Hepatocyte (in vitro differentiated cells): ENCODE measurements at places on chromosomes 1 and 21. TPM values are rescaled to one million over a fixed set of nuclear protein-coding genes. Genes with fewer than 3 reads are reported as not detected.

The STUM gene
- 0.07 and 0.16 TPM in 2 replicates for total RNA-seq

The FMO5 gene
- total RNA-seq = 43.9 and 48.6 TPM in 2 replicates

DNA sequence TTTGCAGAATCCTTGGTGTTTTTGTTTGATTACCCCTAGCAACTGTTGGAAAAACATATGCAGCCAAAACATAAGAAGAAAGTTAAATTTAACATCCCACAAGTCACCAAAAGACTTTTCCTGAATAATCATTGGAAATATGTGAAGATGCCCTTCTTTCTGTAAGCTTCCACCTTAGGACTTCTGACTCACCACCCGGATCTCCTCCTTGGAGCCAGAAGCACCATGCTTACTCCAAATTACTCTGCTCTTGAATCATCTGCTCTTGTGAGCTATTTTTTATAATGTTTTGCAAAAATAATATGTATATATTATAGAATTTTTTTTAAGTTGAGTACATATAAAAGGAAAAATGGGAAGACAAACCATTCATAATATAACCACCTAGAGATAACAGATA lies 391.7 kb downstream of the KCTD3 start:
- H3K27ac ChIP-seq = no peak overlapping the region
- DNase-seq = no peak
- no peak overlapping the region for H3K4me3 ChIP-seq
- H3K4me1 ChIP-seq = no peaks in the 10 kb centered on the region
- H3K36me3 ChIP-seq = no peaks in the 10 kb centered on the region
- no peaks in the 10 kb centered on the region for H3K27me3 ChIP-seq

The REN gene
- total RNA-seq = 15.4 and 16.2 TPM in 2 replicates

DNA sequence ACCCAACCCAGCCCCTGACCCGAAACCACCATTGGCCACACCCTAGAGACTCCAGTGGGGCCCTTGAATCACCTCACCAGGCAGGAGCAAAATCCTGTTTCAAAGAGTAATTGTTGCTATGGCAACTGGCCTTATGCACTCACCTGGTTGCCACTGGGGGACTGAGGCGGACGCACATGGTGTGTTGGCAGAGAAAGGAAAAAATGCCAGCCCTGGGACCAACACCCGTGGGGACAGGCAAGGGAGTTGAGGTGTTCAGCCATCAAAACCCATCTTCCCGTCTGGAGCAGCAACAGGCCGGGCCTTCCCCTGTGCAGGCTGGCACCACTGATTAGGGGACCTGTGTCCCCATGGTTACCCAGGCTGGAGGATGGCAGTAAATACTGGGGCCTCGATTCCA lies 395.8 kb upstream of the VAMP3 start:
- no peaks in the 10 kb centered on the region for H3K4me1 ChIP-seq
- no peak overlapping the region for H3K4me3 ChIP-seq
- no peaks in the 10 kb centered on the region for H3K36me3 ChIP-seq
- no peak for DNase-seq
- no peak overlapping the region for H3K27ac ChIP-seq
- no peaks in the 10 kb centered on the region for H3K27me3 ChIP-seq

The CDKN2C gene
- total RNA-seq = 2.8 and 4.5 TPM in 2 replicates

GRCh38 chr21:29175408-29176134 lies 45.1 kb downstream of the MAP3K7CL start:
- H3K36me3 ChIP-seq = no peaks in the 10 kb centered on the region
- H3K27me3 ChIP-seq = no peaks in the 10 kb centered on the region
- peak overlapping the region; percentile 80 for H3K27ac ChIP-seq
- no peak overlapping the region for H3K4me3 ChIP-seq
- peaks cover 30% of the 10 kb centered on the region for H3K4me1 ChIP-seq

DNA sequence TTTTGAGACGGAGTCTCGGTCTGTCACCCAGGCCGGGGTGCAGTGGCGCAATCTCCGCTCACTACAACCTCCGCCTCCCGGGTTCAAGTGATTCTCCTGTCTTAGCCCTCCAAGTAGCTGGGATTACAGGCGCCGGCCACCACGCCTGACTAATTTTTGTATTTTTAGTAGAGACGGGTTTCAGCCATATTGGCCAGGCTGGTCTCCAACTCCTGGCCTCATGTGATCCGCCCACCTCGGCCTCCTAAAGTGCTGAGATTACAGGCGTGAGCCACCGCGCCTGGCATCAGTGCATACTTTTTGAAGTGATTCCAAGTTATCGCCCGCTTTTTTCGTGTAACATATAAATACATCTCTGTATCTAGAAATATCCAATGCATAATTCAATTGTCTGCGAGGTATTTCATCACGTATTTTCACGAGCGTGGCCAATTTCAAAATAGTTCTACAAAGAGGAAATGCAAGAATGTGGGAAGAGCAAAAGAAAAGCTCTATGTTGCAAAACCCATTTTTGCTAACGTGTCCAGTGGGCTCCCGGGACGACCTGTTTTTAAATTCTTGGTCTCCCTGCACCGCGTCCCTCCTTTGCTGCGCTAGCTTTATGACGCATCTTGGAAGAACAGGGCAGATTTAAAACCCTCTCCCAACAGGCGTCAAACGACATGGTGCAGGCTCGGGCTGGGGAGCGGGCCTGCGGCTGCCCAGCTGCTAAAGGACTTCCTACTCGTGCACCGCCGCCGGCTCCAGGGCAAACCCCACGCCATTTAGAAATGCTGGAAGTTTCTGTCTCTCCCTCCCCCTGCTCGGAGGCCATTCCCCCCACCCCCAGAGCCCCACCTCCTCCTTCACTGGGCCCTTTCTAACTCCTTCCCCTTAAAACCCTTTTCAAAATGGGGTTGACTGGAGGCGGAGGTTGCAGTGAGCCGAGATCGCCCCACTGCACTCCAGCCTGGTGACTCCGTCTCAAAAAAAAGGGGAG lies 923 bp upstream of the IFNGR2 start:
- peak overlapping the region; percentile 96 for H3K27ac ChIP-seq
- no peaks in the 10 kb centered on the region for H3K27me3 ChIP-seq
- H3K4me1 ChIP-seq = peaks cover 14% of the 10 kb centered on the region
- no peaks in the 10 kb centered on the region for H3K36me3 ChIP-seq
- peak; percentile 78 for DNase-seq
- peak overlapping the region; percentile 61 for H3K4me3 ChIP-seq

- no peaks in the 10 kb centered on the region for H3K36me3 ChIP-seq
- no peak for DNase-seq
- H3K27me3 ChIP-seq = no peaks in the 10 kb centered on the region
- no peak overlapping the region for H3K4me3 ChIP-seq
- H3K27ac ChIP-seq = no peak overlapping the region
These were observed 35.6 kb downstream of the CAMSAP2 start for GRCh38 chr1:200774311-200774710.

DNA sequence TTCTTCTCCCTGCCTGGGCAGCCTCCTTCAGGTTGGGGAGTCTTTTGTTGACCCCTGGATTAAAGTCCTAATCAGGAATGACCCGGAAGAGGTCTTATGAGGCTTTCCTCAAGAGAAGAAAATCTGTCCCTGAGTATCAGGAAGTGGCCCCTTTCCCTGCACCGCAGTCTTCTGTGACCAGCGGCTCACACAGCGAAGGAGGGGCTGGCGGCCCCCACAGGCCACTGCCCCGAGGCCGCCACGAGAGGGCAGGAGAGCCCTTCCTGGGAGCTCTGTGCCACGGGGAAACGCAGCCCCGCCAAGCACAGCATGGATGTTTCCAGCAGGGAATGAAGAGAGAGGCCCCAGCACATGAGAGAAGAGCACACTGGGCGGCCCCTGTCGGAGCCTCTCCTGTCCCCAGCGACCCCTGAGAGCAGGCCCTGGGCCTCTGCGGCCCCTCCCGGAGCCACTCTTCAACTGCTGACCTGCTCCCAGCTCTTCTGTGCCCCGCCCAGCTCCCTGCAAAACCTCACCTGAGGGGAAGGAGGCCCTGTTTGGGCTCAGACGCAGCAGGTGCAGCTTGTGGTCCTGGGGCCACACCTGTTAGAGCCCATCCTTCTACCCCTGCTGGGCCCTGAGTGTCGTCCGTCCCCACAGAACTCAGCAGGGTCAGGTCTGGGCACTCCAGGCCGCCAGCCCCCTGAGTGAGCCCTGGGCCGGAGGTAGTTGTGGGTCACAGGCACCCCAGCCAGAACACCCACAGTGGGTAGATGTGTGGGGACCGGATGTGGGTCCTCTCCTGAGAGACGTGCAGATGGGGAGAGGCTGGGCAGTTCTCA lies 4.9 kb upstream of the POFUT2 start:
- peak; percentile 95 for DNase-seq
- no peaks in the 10 kb centered on the region for H3K36me3 ChIP-seq
- no peaks in the 10 kb centered on the region for H3K27me3 ChIP-seq
- H3K27ac ChIP-seq = peak overlapping the region; percentile 95
- peaks cover 40% of the 10 kb centered on the region for H3K4me1 ChIP-seq

DNA sequence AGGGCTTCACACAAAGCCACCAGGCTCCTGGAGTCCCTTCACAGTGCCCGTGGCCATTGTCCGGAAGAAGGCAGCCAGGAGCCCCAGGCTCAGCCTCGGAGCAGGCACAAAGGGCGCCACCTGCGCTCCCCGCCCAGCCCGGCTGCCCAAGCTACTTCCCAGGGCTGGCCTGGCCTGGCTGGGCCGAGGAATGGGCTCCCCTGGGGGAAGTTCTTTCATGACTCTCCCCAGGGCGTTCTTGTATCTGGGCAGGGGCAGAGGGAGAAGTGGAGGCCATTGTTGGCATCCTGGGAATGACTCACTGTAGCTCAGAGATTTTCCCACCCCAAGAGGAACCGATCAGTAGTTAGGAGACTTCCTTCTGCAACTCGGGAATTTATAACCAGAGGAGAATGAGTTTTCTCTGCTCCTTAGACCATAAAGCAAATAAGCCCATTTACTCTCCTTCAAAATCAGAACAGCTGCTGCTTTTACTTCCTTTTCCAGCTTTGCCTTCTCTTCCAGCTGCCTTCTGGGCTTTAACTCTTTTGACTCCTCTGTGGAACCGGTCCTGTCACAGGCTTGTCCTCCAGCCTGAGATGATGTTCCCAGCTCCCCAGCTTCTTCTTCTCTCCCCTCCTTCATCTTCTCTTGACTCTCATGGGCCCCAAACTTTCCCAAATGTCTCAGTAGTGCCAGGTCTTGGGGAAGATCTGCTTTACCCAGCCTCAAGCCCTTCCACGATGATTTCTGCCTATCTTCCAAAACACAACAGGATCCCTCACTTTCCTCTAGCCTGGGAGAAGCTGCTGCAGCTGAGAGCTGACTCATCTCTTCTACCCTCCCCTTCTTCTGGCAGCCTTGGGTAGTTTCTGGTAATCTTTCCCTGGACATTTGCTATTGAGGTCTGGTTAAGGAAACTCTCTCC lies 118.7 kb upstream of the CD34 start:
- H3K27ac ChIP-seq = peak overlapping the region; percentile 51
- no peaks in the 10 kb centered on the region for H3K27me3 ChIP-seq
- DNase-seq = no peak
- no peaks in the 10 kb centered on the region for H3K36me3 ChIP-seq
- peaks cover 11% of the 10 kb centered on the region for H3K4me1 ChIP-seq

GRCh38 chr1:12383786-12384185 lies 154.0 kb downstream of the VPS13D start:
- H3K36me3 ChIP-seq = peaks cover 3% of the 10 kb centered on the region
- no peak overlapping the region for H3K4me3 ChIP-seq
- DNase-seq = no peak

- H3K27me3 ChIP-seq = no peaks in the 10 kb centered on the region
- H3K27ac ChIP-seq = no peak overlapping the region
- peaks cover 19% of the 10 kb centered on the region for H3K4me1 ChIP-seq
- H3K36me3 ChIP-seq = no peaks in the 10 kb centered on the region
- H3K4me3 ChIP-seq = no peak overlapping the region
These were observed 21.5 kb downstream of the AGPAT3 start for GRCh38 chr21:43886565-43886964.

DNA sequence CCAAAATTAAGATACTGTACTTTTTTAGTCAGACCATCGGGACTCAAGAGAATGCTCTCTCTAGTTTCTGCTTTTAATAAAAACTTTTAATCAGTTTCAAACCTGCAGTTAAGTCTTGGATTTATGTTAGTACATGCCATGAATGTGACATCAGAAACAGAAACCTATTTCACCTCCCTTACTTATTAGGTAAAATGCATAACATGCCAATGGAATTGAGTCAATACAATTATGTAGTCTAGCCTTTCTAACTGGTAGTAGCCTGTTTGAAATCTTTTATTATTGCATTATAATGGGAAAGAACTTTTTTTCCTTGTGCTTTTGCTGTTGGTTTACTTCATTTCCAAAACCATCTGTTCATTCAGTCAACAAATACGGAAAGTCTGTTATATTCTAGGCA lies 4.8 kb downstream of the PHACTR4 start:
- H3K27ac ChIP-seq = peak overlapping the region; percentile 59
- no peak overlapping the region for H3K4me3 ChIP-seq
- H3K27me3 ChIP-seq = no peaks in the 10 kb centered on the region
- DNase-seq = no peak

- H3K4me3 ChIP-seq = no peak overlapping the region
- DNase-seq = no peak
These were observed 543 bp downstream of the KRTAP12-4 start for GRCh38 chr21:44653656-44654575.

The DCDC2B gene
- total RNA-seq = not detected in 2 replicates

DNA sequence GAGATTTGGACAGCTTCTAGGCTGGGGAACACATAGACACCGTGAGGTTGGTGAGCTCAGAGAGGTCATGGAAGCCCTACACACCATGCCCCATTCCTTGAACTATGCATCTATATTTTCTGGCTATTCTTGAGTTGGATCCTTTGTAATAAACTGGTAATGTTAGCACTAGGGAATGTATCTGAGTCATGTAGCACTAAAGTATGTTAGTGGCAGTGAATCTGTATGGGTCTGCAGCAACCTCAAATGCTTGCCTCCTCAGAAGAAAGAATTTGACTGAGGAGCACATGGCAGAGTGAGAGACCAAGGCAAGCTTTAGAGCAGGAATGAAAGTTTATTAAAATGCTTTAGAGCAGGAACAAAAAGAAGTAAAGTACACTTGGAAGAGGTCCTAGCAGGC lies 43.7 kb upstream of the LRRC7 start:
- H3K36me3 ChIP-seq = no peaks in the 10 kb centered on the region
- H3K27me3 ChIP-seq = no peaks in the 10 kb centered on the region
- no peak for DNase-seq
- no peak overlapping the region for H3K27ac ChIP-seq
- no peak overlapping the region for H3K4me3 ChIP-seq

DNA sequence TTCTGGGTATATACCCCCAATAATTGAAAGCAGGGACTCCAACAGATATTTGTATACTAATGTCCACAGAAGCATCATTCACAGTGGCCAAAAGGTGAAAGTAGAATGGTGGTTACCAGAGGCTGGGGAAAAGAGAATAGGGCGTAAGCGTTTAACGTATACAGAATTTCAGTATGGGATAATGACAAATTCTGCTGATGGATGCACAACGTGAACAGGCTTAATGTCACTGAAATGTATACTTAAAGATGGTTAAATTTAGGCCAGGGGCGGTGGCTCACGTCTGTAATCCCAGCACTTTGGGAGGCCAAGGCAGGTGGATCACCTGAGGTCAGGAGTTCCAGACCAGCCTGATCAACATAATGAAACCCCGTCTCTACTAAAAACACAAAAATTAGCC lies 4.4 kb upstream of the NFYC start:
- H3K27me3 ChIP-seq = no peaks in the 10 kb centered on the region
- H3K4me3 ChIP-seq = no peak overlapping the region
- DNase-seq = no peak
- H3K4me1 ChIP-seq = peaks cover 5% of the 10 kb centered on the region
